ENCODE measurements at places on chromosomes 1 and 21.

DNA sequence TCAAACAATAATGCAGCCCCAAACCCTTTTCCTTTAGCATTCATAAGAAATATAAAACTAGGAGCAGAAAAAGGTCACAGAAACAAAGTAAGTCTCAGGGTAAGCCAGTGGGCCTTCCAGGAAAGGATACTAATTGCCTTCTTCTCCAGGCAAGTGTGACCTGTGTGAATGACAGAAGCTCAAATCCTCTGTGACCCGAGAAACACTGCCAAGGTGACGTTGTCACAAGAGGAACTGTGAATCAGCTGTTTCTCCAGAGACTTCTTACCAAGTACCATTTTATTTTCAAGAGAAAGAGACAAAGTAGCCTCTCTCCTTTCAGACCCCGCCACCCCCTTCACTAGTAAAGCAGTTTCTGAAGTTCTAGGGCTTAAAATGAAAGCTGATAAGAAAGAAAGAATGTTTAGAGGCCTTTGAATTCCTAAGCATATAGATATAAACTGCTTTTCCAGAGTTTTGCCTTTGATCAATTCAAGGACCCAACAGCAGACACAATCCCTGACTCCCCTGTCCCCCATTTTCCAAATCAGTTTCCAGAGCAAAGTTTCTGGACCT lies 155.6 kb downstream of the NUF2 start:
- no peak for DNase-seq

DNA sequence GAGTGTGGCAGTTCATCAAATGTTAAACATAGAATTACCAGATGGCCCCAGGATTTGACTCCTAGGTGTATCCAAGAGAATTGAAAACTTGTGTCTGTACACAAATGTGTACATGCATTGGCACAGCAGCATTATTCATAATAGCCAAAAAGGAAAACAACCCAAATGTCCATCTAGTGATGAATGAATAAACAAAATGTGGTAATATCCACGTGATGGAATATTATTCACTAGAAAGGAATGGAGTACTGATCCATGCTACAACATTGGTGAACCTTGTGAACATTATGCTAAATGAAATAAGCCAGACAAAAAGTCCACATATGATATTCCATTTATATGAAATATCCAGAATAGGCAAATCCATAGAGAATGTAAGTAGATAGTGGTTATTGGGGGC lies 77.7 kb downstream of the RAVER2 start:
- no peak for DNase-seq

DNA sequence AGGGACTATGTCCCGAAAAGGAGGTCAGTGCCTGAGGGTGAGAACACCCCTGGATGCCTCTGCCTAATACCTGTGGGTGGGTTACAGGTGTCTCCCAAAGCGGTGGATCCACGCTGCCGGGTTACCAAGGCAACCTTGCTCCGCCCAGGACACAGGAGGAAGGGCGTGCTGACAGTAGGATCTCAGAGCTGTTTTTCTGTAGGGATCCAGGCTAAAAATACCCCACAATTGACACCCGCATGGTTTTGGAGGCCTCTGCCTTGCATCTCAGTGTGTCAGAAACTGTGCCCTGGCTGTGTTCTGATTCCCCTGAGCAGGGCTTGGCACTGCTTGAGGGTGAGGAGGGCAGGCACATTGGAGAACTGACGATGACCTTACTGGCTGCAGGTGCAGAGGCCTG lies 118.0 kb downstream of the IER5 start:
- DNase-seq: no peak

- no peak for DNase-seq
These were observed 556.5 kb downstream of the PTBP2 start for GRCh38 chr1:97277891-97278654.

- DNase-seq: no peak
These were observed 15.6 kb upstream of the MYOCOS start for GRCh38 chr1:171606402-171606941.

DNA sequence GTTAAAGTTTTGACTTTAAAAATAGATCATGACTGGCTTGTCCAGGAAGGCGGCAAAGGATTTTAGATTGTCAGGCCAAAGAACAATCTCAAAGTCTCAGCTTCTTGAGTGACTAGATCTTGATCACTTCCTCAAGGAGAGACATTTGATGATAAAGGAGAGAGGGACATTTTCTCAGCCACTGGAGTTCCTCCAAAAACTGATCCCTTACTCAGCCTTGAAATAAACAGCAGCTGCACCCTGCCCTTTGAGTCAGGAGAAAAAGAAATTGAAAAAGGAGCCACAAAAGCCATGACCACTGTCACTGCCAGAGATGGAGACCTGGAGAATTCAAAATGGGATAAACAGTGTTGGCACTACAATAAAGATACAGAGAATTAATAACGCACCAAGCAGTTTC lies 288.4 kb upstream of the PRMT6 start:
- no peak for DNase-seq

- no peak for DNase-seq
These were observed 33.2 kb upstream of the FAM163A start for GRCh38 chr1:179709841-179710329.

DNA sequence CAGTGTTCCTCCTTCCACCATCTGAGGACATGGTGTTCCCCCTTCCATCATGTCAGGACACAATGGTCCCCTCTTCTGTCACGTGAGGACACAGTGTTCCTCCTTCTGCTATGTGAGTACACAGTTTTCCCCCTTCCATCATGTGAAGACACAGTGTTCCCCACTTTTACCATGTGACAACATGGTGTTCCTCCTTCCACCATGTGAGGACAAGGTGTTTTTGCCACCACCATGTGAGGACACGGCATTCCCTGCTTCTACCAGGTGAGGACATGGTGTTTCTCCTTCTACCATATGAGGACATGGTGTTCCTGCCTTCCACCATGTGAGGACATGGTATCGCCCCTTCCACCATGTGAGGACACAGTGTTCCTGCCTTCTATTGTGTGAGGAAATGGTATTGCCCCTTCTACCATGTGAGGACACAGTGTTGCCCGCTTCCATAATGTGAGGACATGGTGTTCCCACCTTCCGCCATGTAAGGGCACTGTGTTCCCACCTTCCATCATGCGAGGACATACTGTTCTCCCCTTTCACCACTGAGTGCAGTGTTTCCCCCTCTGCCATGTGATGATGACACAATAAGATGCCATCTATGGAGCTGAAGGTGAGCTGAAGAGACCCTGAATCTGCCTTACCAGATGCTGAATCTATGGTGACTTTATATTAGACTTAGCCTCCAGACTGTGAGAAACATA lies 132.3 kb downstream of the FCRL5 start:
- DNase-seq: no peak

- DNase-seq: no peak
These were observed 26.7 kb upstream of the TP53BP2 start for GRCh38 chr1:223872308-223872901.

DNA sequence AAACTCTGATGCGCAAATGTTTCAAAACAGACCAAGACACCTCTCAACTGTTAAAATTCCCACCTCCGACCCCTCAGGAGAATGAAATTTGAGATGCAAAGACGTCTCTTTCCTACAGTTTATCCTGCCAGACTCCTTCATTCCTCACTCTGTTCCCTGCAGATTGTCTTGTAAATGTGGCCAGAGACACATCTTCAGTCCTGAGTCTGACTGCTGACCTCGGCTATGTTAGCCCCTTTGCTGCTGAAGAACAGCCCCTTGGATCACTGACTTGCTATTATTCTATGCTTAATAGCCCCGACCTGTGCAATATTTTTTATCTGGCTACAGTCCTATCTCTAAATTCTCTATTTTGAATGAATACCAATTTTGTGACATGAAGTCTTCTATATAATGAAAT lies 16.6 kb upstream of the ESRRG start:
- no peak for DNase-seq

DNA sequence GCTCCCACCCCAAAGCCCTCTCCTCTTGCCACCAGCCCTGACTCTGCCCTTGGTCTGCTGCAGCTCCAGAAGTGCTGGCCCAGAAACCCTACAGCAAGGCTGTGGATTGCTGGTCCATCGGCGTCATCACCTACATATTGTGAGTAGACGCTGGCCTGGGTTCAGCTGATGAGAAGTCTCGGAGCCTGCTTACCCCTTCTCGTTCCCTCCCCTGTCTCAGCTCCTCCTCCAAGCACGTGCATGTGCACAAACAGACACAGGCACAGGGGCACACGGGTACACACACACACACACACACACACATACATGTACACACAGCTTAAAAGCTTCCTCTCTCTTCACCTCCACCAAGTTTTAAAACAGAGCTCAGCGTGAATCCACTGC lies 24.3 kb downstream of the CAMK1G start:
- no peak for DNase-seq

DNA sequence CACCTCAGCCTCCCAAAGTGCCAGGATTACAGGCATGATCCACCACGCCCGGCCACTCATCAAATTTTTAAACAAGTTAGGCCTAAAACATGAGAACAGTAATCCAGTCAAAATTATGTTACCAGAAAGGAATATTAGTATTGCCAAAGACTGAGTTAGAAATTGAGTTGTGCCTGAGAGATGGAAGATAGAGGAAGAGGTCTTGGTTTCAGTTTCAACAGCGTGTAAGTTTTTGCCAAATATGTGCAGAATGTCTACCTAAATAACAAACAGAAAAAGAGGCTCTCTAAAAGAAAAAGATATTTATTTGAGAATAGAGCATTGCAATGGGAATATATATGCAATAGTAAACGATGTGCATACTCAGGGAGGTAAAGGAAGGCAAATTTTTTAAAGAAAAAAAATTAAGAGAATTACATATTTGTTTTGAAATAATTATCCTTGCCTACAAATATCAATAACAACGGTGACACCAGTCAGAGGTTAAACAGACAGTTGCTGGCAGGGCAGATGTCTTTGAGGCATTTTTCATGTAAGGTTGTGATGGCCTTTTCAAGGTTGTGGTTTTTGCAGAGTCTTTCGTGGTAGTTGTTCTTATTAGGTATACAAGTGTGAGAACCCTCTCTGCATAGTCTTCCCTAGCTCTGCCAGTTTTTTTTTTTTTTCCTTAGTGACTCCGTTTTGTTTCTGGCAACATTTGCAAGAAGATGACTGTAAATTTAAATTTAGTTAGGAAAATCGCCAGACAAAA lies 2.2 kb upstream of the CD1B start:
- DNase-seq: no peak

DNA sequence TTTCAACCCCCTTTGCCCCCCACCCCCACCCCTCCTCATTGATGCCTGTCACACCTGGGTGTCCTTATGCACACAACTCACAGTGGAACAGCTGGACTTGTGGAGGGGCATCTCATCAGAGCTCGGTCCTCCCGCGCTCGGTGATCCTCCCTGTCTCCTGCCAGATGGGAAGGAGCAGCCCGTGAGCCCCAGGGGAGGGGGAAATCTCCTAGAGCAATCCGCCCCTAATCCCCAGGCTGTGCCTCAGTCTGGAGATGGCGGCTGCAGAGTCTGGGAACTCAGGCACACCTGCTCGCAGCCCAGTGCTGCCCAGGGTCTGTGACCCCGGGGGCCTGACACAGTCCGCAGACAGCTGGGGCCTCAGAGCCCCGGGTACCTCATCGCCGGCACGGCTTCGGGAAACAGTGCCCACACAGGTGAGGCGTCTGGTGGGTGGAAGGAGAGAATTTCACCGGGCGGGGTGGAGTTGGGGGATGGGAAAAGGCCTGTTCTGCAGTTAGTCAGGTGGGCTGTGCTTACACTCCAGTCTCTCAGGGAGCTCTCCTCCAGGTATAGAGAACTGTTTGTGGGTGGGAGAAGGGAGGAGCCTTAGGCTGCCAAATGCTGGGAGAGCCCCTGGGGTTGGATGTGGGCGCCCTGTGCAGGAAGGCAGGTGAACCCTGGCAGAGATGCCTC lies 29.3 kb downstream of the TMCC2 start:
- DNase-seq: no peak

DNA sequence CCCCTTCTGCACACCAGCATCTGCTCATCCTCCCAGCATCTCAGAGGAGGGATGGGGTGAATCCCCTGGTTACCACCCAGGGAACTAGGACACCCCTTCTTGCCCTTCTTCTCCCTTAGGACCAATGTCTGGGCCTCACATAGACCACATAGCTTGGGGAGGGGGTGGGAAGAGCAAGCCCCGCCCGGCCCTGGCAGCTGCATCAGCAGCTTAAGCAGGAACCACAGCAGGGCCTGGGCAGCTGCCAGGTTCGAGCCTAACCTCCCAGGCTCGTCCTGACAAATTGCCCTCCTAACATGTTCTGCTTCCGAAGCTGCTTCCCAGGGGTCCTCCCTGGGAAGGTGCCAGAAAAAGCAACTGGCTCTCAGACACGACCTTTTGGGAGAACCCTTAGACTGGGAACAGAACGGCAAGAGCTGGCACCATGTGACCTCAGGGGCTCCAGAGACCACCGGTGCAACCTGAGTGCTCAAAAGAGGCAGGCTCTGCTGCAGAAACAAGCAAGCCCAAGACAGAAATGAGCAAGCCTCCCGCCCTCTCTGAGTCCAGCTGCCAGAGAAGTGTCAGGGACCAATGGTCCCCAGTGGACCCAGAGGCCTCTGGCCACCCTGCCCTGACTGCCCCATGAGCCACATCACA lies 18.4 kb upstream of the CLSTN1 start:
- DNase-seq: no peak

- no peak for DNase-seq
These were observed 4.3 kb upstream of the VTCN1 start for GRCh38 chr1:117215019-117215418.

- no peak for DNase-seq
These were observed 1.3 kb downstream of the CRYZ start for GRCh38 chr1:74731399-74732052.

GRCh38 chr21:37463083-37463801 lies 96.7 kb downstream of the DYRK1A start:
- peak; percentile 7 for DNase-seq

GRCh38 chr1:31467005-31467674 lies 54.1 kb downstream of the SERINC2 start:
- DNase-seq: no peak

GRCh38 chr21:38918607-38919346 lies 113.0 kb downstream of the ETS2 start:
- no peak for DNase-seq

- no peak for DNase-seq
These were observed 185.1 kb downstream of the FOXD2 start for GRCh38 chr1:47622776-47623556.

DNA sequence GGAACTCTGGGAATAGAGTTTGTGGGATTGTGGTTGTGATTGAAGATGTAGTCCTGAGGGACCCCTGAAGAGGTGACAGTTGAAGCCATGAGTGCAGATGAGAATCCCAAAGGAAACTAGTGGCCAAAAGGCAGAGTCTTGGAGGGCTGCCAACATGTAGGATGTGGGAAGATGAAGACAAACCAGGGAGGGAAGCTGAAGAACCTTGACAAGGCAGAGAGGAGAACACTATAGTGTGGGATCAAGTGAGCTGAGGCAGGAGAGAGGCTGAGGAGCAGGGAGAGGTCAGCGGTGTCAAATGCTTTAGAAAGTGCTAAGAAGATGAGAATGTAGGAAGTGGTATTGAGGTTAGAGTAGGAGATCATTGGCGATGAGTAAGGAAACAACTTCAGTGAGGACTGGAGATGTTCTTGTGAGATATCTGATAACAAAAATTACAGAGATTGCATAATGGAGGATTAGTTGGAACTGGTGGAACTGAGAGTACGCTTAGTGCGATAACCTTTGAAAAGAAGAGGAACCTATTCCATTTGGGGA lies 88.5 kb upstream of the VCAM1 start:
- DNase-seq: no peak

- DNase-seq: no peak
These were observed 78.0 kb downstream of the PDE9A start for GRCh38 chr21:42731264-42732032.

GRCh38 chr1:41500378-41500777 lies 15.9 kb upstream of the EDN2 start:
- no peak for DNase-seq

Data from stimulated activated naive CD4-positive, alpha-beta T cell treated with Interleukin-2 at 50 U/mL for 16 hours (primary cell).